ENCODE measurements at places on chromosomes 7 and 10. TPM values are rescaled to one million over a fixed set of nuclear protein-coding genes. Genes with fewer than 3 reads are reported as not detected.

Gene NPY4R2
- not detected for total RNA-seq

Gene CRTAC1
- total RNA-seq: not detected

Gene STK17A
- total RNA-seq: 20.6 TPM

Gene ENTPD7
- total RNA-seq: 0.32 TPM

Gene CLEC5A
- not detected for total RNA-seq

Gene AKR1E2
- total RNA-seq: 6.7 TPM

Gene VWDE
- total RNA-seq: not detected

Gene CALML5
- total RNA-seq: not detected

Gene SERPINE1
- total RNA-seq: 5.9 TPM

Gene TMEM213
- not detected for total RNA-seq

Gene CDNF
- total RNA-seq: 9.6 TPM

Gene CFAP43
- total RNA-seq: not detected

Gene SVOPL
- not detected for total RNA-seq

Gene BICC1
- total RNA-seq: 4.7 TPM

Gene ZNF853
- 9.5 TPM for total RNA-seq

Gene TRIM73
- 0.53 TPM for total RNA-seq

Gene DKK1
- total RNA-seq: not detected

Gene URGCP
- total RNA-seq: 47.7 TPM

Gene TMEM209
- 5.9 TPM for total RNA-seq

Gene LLCFC1
- total RNA-seq: not detected

Gene PON1
- not detected for total RNA-seq

Gene TRIM74
- total RNA-seq: not detected

Gene RTKN2
- not detected for total RNA-seq

Gene FAM237B
- not detected for total RNA-seq

Gene CRYGN
- not detected for total RNA-seq

Gene FKBP14
- 2.4 TPM for total RNA-seq

Gene TRPV5
- total RNA-seq: not detected

Gene ODAD2
- not detected for total RNA-seq

Gene JAKMIP3
- 0.24 TPM for total RNA-seq
